ENCODE measurements at places on chromosomes 1 and 21. TPM values are rescaled to one million over a fixed set of nuclear protein-coding genes. Genes with fewer than 3 reads are reported as not detected.

The CCDC190 gene
- not detected for polyA plus RNA-seq

- H3K36me3 ChIP-seq = no peaks in the 10 kb centered on the region
- H3K27me3 ChIP-seq = no peaks in the 10 kb centered on the region
- no peak overlapping the region for H3K4me3 ChIP-seq
- no peaks in the 10 kb centered on the region for H3K4me1 ChIP-seq
- no peak for DNase-seq
Measured at GRCh38 chr1:230892018-230892491, 23.7 kb upstream of the C1orf198 start.

DNA sequence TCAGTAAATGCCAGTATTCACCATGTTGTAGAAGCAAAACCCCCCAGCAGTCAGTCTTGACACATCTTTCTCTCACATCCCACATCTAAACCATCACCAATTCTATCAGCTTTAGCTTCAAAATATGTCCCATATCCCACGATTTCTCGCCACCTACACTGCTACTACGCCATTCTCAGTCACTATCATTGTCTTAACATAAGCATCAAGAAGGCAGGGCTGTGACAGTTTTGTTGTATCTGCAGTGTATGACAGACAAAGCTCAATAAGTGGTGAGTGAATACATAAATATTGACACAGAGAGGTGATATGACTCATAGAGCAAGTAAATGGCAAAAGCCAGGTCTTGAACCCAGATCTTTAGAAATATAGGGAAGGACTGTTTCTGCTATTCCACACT lies 59.9 kb downstream of the JAK1 start:
- H3K36me3 ChIP-seq = no peaks in the 10 kb centered on the region
- no peaks in the 10 kb centered on the region for H3K27me3 ChIP-seq
- H3K27ac ChIP-seq = no peak overlapping the region
- no peak for DNase-seq

DNA sequence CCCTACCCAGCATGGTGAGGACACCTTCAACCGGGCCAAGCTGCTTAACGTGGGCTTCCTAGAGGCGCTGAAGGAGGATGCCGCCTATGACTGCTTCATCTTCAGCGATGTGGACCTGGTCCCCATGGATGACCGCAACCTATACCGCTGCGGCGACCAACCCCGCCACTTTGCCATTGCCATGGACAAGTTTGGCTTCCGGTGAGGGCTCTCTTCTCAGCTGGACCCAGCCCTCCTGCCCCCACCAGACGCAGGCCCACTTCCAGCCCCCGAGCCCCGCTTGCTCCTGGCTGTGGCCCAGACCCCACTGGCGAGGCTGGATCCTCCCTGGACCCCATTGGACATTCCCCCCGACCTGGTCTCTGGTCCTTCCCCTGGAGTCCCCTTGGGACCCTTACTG lies 5.8 kb downstream of the B4GALT2 start:
- H3K4me1 ChIP-seq = no peaks in the 10 kb centered on the region
- peaks cover 3% of the 10 kb centered on the region for H3K36me3 ChIP-seq
- no peaks in the 10 kb centered on the region for H3K27me3 ChIP-seq
- H3K27ac ChIP-seq = no peak overlapping the region
- H3K4me3 ChIP-seq = no peak overlapping the region
- DNase-seq = no peak

DNA sequence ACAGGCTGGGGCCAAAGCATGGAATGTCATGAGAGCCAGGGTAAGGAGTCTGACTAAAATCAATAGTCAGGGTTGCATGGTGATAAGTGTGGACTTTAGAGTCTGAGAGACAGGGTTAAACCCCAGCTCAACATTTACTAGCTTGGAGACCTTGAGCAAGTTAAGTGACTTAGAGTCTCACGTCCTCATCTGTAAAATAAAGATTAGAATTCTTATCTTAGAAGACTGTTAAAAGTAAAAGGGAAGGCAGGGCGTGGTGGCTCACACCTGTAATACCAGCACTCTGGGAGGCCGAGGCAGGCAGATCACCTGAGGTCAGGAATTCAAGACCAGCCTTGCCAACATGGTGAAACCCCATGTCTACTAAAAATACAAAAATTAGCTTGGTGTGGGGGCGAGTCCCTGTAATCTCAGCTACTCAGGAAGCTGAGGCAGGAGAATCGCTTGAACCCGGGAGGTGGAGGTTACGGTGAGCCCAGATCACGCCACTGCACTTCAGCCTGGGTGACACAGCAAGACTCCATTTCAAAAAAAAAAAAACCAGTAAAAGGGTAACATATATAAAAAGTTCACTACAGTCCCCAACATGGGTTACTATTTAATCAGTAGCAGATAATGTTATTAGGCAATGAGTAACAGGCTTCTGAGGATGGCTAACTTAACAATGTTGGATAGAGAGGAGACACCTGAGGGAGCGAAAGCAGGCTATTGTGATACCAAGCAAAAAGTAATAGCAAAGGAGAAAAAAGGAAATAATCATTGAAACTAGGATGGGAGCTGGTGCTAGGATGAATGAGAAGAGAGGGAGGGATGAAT lies 20.8 kb downstream of the TMCO1 start:
- no peak overlapping the region for H3K4me3 ChIP-seq
- peak overlapping the region; percentile 39 for H3K27ac ChIP-seq
- peak; percentile 96 for DNase-seq
- no peaks in the 10 kb centered on the region for H3K4me1 ChIP-seq
- no peaks in the 10 kb centered on the region for H3K27me3 ChIP-seq

GRCh38 chr1:109917768-109918606 lies 7.3 kb downstream of the CSF1 start:
- H3K27ac ChIP-seq = no peak overlapping the region
- H3K4me3 ChIP-seq = no peak overlapping the region
- no peak for DNase-seq
- H3K4me1 ChIP-seq = no peaks in the 10 kb centered on the region

GRCh38 chr1:202908998-202909397 lies 18.0 kb downstream of the KLHL12 start:
- no peak for DNase-seq
- peaks cover 17% of the 10 kb centered on the region for H3K36me3 ChIP-seq
- no peak overlapping the region for H3K4me3 ChIP-seq
- no peaks in the 10 kb centered on the region for H3K27me3 ChIP-seq
- no peaks in the 10 kb centered on the region for H3K4me1 ChIP-seq

DNA sequence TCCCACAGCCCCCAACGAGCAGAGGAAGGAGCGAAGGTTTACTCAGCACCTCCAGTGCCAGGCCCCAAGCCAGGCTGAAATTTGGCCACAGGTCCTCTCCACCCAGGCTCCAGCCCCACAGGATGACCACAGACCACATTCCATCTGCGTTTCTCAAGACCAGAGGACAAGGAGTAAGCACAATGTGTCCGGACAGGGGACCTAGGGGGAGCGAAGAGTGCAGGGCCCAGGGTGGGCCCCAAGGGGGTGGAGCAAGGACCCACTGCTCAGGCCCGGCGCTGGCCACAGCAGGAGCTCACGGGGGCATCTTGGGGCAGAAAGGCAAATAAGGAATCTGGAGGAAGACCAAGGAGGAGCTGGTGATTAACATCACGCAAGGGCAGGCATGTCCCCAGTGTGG lies 100.5 kb downstream of the NPHP4 start:
- H3K36me3 ChIP-seq = no peaks in the 10 kb centered on the region
- H3K4me3 ChIP-seq = no peak overlapping the region
- DNase-seq = no peak
- no peak overlapping the region for H3K27ac ChIP-seq

The NR5A2 gene
- 58.0 TPM for polyA plus RNA-seq

GRCh38 chr21:42102076-42102475 lies 31.0 kb downstream of the UMODL1 start:
- DNase-seq = peak; percentile 83
- no peaks in the 10 kb centered on the region for H3K36me3 ChIP-seq

The KCNJ10 gene
- polyA plus RNA-seq = not detected

DNA sequence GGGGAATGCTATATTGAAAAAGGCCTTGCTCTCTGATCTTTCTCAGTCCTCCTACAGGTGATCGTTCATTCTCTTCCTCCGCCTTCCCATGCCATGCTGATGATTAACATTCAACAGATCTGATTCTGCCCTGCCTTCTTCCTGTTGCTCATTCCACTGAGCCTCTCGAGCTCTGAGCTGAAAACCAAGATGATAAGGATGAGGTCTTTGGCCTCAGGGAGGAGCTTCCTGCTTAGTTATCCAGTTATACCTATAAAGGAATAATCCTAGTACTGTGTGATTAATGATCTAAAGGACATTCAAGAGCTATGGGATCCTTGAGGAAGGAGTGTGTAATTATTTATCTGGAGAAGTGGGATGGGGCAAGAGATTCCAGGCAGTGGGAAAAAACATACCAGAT lies 25.2 kb upstream of the MAP3K7CL start:
- H3K36me3 ChIP-seq = no peaks in the 10 kb centered on the region
- H3K4me3 ChIP-seq = no peak overlapping the region
- peak; percentile 97 for DNase-seq
- H3K4me1 ChIP-seq = peaks cover 19% of the 10 kb centered on the region
- H3K27ac ChIP-seq = peak overlapping the region; percentile 63
- no peaks in the 10 kb centered on the region for H3K27me3 ChIP-seq

GRCh38 chr1:29125788-29126187 lies 2.1 kb upstream of the TMEM200B start:
- H3K4me1 ChIP-seq = peaks cover 2% of the 10 kb centered on the region
- peaks cover 11% of the 10 kb centered on the region for H3K27me3 ChIP-seq
- no peak overlapping the region for H3K4me3 ChIP-seq

DNA sequence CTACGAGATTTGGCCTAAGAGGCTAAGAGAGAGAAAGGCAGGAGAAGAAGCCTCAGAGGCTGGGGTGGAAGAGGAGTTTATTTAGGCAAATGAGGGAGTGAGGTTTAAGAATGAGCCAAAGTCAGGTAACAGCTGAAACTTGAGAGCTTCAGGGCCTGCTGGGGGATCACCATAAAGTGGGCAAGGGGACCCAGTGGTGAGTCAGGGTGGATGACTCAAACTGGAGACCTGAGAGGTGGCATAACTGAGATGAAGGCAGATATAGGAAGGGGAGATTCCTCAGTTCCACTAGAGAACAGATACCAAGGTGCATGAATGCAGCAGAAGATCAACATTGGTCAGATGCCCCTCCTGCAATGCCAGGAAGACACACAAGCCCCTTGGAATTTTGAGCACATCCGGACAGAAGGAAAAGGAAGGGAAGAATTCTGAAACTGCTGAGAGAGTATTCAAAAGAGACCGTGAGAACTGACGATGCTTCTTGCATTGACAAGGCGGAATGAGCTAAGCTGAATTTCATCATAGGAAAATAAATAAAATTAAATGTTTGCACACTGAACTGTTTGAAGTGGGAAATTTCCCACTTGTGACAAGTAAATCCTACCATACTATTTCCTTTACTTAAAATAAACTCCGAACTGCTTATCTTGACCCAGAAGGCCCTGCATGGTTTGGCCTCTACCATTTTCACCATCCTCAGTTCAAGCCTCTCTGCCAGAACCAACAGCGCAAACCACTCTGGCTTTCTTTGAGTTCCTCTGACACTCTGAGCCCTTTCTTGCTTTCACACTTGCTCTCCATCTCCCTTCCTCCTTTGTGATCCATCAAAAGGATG lies 94.1 kb downstream of the NMNAT2 start:
- DNase-seq = no peak
- H3K27ac ChIP-seq = no peak overlapping the region
- no peaks in the 10 kb centered on the region for H3K4me1 ChIP-seq
- no peak overlapping the region for H3K4me3 ChIP-seq

- DNase-seq = no peak
- H3K4me3 ChIP-seq = no peak overlapping the region
- no peaks in the 10 kb centered on the region for H3K4me1 ChIP-seq
- H3K27ac ChIP-seq = no peak overlapping the region
- H3K27me3 ChIP-seq = no peaks in the 10 kb centered on the region
Measured at GRCh38 chr1:21284206-21285054, 5.8 kb downstream of the ECE1 start.

DNA sequence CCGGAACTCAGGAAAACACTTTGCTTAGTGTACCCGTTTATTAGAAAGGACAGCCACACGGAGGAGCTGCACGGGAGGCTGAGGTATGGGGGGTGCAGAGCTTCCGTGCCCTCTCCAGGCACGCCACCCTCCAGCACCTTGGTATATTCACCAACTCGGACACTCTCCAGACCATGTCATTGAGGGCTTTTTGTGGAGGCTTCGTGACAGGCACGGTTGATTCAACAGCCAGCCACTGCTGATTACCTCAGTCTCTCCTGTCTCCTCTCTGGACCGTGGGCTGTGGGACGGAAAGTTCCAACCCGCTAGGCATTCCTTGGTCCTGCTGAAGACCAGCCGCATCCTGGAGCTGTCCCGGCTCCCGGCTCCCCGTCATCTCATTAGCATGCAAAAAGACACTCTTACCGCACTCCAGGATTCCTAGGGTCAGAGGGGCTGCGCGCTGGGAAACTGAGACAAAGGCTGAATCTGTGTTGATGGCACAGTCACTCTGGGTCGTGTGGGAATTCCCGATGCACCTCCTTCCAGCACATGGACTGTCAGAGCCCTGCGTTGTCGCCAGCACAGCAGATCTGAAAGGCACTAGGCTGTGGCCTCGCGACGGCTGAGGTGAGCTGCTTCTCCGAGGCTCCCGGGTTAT lies 65.6 kb downstream of the PRKCZ start:
- H3K36me3 ChIP-seq = peaks cover 1% of the 10 kb centered on the region
- no peak overlapping the region for H3K27ac ChIP-seq
- H3K4me3 ChIP-seq = no peak overlapping the region
- DNase-seq = no peak
- no peaks in the 10 kb centered on the region for H3K27me3 ChIP-seq

GRCh38 chr1:229388897-229389580 lies 44.9 kb downstream of the ACTA1 start:
- H3K4me1 ChIP-seq = no peaks in the 10 kb centered on the region
- no peak overlapping the region for H3K4me3 ChIP-seq
- no peaks in the 10 kb centered on the region for H3K36me3 ChIP-seq
- DNase-seq = no peak

The LAMTOR5 gene
- polyA plus RNA-seq = 345 TPM

DNA sequence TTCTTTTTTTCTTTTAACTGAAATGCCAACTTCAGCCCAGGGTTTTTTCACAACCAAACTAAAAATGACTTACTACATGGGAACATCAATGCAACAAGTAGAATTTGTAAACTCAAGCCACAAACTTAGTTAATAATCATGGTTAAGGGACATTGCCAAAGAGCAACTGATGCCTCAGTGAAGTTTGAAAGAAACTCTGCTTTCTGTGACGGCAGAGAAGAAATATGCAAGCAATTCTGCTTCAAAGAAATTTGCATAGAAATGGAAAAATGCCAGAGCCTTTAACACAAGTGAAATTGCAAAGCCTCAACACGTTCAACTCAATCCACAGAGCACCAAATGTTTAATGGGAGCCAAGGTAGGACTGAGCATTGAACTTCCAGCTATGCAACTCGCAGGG lies 5.0 kb upstream of the CHD5 start:
- peaks cover 34% of the 10 kb centered on the region for H3K36me3 ChIP-seq
- no peaks in the 10 kb centered on the region for H3K4me1 ChIP-seq
- no peak overlapping the region for H3K4me3 ChIP-seq
